Fibroblast of lung (primary cell): ENCODE measurements at places on chromosomes 5 and 9. TPM values are rescaled to one million over a fixed set of nuclear protein-coding genes. Genes with fewer than 3 reads are reported as not detected.

Gene INSL4
- polyA plus RNA-seq, result not detected in 2 replicates

Gene SEMA5A
- polyA plus RNA-seq, result 25.1 and 49.0 TPM in 2 replicates

Gene TMEM252
- not detected in 2 replicates for polyA plus RNA-seq

Gene FAM193B
- 15.9 and 27.9 TPM in 2 replicates for polyA plus RNA-seq

Gene TXNDC8
- polyA plus RNA-seq, result not detected in 2 replicates
